Esophagus mucosa (tissue), 1 donor: ENCODE measurements at places on chromosomes 11 and 22. TPM values are rescaled to one million over a fixed set of nuclear protein-coding genes. Genes with fewer than 3 reads are reported as not detected.

The NFAM1 gene
- 0.88 TPM for total RNA-seq

The OR9I1 gene
- not detected for total RNA-seq

The RAB38 gene
- total RNA-seq: 84.7 TPM

The OR51I1 gene
- not detected for total RNA-seq

The KCTD17 gene
- total RNA-seq: 3.9 TPM

The KCTD14 gene
- total RNA-seq: 2.3 TPM

The SAA4 gene
- total RNA-seq: 0.64 TPM

DNA sequence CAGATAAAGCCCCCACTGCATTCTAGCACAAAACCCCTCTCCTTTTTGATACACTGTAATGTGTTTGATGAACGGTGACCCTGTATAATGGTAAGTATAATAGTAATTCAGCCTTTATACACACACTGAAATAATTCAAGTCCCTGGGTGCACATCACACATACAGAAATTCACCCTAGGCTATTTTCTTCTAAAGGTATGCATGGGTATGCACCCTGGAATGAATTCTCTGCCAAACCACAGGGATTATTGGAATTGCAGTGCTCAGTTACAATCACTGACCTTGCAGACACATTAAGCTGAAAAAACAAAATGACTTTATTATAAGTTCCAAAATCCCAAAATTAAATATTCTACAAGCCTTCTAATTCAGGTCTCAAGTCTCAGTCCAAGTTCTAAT lies 245.9 kb upstream of the FAT3 start:
- ATAC-seq: no peak

GRCh38 chr22:46377525-46378425 lies 42.3 kb downstream of the TRMU start:
- ATAC-seq: peak; percentile 69

DNA sequence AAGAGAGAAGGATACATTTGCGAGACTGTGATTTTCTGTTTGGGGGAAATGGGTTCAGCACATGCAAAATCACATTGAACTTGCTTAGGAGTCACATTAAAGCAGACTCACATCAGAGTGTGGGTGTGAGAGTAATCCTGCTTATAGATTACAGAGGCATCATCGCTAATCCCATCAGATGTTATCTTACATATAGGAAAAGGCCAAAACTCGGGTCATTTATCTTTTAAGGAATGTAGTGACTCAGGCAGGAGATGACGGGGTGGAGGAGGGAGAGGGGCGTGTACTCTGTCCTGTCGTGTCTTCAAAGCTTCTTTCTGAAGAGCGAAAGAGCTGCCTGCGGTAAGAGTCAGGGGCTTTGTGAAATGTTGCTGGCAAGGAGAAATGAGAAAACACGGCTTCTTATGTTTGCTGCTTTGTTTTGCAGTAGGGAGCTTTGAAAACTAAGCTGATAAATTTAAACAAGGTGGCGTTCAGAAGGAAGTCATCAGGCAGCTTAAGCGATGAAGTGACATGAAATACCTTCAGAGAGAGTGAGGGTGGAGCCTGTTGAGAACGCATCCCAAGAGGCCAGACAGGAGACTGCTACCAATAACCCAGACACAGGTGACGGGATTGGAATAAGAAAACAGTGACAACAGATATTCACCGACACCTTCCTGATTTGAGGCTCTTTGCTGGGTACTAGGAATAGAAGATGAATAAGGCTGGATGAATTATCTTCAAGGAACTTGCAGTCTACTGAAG lies 2.2 kb upstream of the C11orf16 start:
- ATAC-seq: peak; percentile 56

DNA sequence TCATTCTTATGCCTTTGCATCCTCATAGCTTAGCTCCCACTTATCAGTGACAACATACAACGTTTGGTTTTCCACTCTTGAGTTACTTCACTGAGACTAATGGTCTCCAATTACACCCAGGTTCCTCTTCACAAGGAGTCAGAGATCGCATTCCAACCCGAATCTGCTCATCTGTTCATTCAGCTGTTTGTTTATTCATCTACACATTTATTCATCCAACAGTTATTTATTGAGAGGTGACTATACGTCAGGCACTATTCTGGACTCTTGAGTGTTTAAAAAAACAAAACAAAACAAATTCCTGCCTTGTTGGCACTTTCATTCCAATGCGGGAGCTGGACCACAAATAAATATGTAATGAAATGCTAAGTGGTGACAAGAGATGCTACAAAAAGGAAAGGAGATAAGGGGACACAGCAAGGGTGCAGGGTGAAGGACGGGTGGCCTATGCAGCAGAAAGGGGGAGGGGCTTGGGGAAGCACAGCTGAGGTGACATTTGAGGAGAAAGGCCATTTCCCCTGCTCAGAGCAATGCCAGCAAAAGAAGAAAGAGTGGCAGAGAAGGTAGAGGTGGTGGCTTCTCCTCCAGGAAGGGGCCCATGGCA lies 393.8 kb upstream of the SYN3 start:
- ATAC-seq: no peak

DNA sequence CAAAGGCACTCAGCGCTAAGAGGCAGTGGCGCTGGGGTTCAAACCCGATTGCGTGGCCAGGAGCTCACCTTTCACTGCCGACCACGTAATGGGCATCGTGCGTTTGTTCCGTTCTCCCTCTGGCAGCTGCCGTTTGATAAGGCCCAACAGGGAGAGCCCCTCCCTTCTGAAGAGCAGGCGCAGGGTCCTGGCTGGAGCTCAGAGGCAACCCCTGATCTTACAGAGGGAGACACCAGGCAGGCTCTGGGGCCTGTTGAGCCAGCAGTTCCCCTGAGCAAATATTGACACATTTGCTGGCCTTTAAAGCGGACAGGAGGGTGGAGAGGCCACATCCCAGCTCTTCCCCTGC lies 11.7 kb upstream of the C1QTNF6 start:
- peak; percentile 3 for ATAC-seq

- peak; percentile 95 for ATAC-seq
These were observed 33.6 kb upstream of the MMP7 start for GRCh38 chr11:102564110-102564509.

DNA sequence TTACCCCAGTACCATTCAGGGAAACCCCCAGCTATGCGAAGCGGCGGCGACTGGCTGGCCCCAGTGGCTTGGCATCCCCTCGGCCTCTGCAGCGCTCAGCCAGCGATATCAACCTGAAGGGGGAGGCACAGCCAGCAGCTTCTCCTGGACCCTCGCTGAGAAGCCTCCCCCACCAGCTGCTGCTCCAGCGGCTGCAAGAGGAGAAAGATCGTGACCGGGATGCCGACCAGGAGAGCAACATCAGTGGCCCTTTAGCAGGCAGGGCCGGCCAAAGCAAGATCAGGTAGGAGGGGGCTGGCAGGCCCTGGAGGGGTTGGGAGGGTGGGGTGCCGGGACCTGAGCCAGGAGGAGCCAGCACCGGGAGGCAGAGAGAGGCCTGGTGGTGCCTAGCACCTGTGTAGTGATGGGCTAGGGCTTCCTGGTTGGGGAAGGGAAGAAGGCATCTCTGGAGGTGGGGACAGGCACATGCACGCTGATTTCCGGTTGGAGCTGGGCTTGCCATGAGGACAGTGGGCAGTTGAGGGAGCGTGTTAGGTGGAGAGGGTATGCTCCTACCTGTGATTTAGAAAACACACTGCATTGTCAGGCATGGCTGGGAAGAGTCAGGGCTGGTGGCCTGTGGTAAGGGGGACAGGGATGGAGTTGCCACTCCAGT lies 22.3 kb downstream of the SHANK3 start:
- ATAC-seq: peak; percentile 10

DNA sequence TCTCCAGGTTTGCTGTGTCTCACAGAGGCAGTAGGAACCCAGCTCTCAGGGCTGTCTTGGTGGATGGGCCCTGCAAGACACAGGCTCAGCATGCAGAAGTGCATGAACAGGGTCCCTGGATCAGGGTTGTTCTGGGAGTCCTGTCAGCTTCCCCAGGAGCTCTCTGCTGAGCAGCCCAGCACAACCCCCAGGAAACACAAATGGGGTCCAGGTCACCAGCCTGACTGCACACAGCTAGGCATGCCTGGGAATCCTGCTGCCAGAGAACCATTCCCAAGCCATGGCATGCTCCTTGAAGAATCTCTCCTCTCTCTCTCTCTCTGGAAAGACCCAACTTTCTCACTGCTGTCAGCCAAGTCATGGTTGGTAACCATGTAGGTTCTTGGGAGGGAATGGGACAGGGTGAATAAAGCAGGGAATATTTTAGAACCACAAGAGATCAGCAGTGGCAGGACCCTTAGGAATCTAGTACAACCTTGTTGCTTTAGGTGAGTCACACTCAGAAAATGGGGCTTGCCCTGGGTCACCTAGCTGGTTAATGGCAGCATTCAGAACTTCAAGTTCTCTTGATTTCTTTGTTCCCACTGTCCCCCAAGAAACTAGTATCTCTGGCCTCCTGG lies 21.4 kb downstream of the TUB start:
- ATAC-seq: no peak

DNA sequence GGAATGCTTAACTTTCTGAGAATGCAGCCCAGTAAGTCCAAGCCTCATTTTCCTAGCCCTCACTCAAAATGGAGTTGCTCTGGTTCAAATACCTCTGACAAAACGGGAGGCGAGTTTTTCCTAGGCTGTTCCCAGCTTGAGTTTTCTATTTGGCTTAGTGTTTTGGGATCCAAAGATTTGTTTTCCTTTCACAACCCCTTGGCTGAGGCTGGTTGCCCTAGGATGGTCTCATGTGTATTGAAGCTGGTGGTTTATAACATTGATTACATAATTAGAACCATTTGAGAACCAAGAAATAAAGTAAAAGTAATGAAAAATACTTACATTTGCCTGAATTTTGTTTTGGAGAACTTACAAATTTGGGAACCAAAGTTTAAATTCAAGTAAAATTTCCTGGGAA lies 611.1 kb upstream of the LUZP2 start:
- ATAC-seq: no peak

DNA sequence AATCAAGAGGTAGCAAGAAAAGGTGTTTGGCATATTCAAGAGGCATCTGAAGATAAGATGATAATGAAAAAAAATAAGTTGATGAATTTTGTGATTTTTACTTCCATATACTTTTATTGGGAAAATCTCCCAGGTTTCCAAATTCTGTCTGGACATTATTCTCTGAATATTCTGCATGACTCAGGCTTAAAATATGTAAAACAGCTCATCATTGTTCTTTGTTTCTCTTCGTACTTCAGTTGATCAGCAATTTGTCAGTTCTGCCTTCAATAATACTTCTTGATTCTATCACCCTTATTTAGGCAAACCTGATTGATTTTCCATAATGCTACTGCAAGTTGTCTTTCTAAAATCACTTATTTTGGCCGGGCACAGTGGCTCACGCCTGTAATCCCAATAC lies 30.2 kb downstream of the GTF2H1 start:
- ATAC-seq: no peak

DNA sequence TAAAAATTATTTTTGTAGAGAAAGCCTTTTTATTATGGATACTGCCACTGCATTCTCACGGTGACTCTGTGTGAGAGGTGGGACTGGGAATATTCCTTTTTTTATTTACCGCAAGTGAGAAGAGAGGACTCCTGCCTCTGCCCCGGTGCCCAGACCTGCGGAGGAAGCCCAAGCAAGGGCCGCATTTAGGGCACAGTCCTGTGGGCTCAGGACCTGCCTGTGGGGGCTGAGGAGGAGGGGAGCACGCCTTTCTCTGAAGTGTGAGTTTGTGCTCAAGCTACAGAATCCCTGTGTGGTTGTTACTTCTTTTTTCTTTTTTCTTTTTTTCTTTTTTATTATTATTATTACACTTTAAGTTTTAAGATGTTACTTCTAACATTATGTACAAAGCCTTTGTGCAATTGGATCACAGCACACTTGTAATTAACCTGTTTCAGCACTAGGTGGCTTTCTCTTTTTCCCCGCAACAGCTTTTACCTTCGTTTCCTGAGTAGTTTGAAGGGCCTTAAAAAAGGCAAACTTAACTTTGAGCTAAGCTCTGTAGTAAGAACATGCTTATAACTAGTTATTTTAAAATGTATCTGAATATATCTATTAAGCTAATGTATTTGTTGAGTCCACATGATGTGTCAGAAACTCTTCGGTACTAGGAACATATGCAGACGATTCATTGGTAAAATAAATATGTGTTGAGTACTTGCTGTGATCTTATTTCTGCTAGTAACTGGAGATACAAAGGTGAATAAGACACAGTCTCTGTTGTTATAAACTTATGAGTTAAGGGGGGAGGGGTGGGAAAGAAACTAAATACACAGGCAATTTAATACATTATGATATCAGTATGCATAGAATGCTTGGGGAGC lies 18.3 kb downstream of the AMOTL1 start:
- ATAC-seq: no peak

DNA sequence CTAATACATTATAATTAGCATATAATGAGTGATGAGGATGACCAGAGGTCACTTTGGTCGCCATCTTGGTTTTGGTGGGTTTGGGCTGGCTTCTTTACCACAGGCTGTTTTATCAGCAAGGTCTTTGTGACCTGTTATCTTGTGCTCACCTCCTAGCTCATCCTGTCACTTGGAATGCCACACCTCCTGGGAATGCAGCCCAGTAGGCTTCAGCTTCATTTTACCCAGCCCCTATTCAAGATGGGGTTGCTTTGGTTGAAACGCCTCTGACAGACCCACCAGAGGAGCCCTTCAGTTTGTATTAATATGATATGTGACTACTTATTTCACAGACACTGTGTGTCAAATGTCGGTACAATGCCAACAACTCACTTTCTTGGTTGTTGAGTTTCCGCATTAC lies 20.2 kb downstream of the FOLR3 start:
- no peak for ATAC-seq

GRCh38 chr22:25208328-25208727 lies 8.7 kb downstream of the CRYBB3 start:
- no peak for ATAC-seq

DNA sequence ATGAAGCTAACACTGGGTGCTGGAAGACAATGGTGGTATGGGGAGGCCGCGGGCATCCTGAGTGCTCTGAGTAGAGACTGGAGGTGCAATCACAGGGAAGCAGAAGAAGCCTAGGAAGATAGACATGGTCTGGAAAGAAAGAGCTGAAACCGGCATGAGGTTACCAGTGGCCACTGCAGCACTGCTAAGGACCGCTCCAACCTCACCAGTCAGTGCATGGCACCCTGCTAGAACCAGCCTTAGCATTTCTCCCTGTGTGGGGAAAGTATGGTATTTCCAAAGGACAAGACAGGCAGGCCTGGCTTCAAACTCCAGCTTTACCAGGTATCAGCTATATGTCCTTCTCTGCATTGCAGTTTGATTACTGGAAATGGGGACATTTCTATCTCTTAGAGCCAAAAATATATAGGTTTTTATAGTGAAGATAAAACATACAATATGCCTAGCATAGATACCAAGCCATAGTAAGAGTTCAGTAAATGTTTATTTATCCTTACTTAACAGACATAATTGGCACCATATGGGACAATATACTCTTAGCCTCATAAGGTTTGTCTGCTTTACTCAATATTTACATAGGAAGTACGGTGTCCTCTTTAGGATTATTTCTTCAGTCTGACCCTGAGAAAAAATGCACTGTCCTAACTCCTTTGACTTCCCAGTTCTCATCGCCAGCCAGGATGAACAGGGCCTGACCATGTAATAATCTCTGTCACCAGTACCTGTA lies 231.1 kb downstream of the TENM4 start:
- ATAC-seq: no peak

GRCh38 chr22:24335496-24335895 lies 64.9 kb downstream of the SPECC1L start:
- ATAC-seq: no peak

- no peak for ATAC-seq
These were observed 34.1 kb downstream of the LINC01488 start for GRCh38 chr11:69515271-69516245.
